Naive thymus-derived CD8-positive, alpha-beta T cell (primary cell): ENCODE measurements at places on chromosomes 7 and 10.

DNA sequence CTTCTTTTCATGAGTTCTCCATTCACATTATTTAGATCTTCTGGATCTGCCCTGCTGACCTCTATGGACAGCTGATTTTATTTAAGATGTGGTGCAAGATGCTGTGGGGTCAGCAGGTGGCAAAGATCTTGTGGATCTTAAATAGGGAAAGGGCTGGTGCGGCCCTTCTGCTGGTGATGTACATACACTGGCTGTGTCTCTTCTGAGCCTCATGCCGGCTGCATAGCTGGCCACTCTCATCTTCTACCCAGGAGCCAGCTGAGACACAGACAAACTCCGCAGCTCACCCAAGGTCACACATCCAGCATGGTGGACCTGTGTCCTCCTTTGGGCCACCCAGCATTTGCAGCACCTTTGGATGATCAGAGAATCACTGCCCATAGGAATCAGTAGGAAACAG is 9.7 kb downstream of the RBP3 start:
- no peak for DNase-seq

DNA sequence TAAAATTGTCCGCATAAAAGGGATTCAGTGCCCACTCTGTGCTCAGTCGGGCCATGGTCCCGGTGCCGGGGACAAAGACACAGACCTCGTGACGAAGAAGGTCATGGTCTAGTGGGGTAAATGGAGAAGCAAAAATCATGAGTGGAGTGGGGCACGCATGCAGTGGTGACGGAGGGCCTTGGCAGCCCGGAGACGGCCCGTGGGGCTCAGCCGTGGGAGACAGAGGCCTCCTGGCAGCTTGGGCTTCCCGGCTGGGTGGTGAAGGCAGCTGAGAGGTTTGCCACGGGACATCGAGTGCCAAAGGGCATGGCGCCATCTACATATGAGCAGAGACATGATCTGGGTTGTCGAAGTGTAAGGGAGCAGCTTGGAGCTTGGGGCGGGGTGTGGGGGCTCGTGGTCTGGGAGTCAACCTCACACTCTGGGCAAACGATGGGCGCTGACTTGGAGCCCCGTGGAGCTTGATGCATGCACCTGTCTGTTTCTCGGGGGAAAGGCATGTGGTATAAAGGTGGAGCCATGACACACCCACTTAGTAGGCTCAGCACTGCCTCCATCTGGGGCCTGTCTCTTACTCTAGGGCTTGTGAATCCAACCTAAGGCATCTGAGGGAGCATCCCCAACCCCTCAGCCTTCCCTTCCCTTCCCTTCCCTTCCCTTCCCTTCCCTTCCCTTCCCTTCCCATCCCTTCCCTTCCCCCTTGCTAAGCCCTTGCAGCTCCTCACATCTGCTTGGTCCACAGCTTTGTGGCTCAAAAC is 151.0 kb upstream of the INSYN2A start:
- DNase-seq: no peak

DNA sequence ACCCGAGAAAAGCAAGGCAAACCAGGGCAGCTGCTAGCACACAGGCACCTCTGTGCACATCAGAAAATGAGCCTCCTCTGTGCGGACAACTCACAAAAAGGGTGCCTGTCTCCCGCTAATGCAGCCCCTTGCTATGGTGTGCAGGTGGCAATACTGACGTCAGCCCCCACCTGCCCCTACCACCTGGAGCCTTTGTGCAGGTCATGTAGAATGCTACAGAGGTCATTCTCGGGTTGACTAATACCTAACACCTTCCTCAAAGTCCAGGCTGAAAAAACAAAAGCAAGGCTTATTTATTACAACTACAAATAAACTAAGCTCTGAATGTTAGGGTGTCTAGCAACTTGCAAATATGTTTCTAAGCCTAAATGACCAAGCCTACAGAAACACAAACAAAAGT is 13.9 kb downstream of the PIP4K2A start:
- DNase-seq: no peak

- no peak for DNase-seq
These were observed 21.3 kb downstream of the PTPRE start for GRCh38 chr10:127928021-127928806.

GRCh38 chr10:15704581-15704968 is 15.1 kb downstream of the ITGA8 start:
- no peak for DNase-seq

DNA sequence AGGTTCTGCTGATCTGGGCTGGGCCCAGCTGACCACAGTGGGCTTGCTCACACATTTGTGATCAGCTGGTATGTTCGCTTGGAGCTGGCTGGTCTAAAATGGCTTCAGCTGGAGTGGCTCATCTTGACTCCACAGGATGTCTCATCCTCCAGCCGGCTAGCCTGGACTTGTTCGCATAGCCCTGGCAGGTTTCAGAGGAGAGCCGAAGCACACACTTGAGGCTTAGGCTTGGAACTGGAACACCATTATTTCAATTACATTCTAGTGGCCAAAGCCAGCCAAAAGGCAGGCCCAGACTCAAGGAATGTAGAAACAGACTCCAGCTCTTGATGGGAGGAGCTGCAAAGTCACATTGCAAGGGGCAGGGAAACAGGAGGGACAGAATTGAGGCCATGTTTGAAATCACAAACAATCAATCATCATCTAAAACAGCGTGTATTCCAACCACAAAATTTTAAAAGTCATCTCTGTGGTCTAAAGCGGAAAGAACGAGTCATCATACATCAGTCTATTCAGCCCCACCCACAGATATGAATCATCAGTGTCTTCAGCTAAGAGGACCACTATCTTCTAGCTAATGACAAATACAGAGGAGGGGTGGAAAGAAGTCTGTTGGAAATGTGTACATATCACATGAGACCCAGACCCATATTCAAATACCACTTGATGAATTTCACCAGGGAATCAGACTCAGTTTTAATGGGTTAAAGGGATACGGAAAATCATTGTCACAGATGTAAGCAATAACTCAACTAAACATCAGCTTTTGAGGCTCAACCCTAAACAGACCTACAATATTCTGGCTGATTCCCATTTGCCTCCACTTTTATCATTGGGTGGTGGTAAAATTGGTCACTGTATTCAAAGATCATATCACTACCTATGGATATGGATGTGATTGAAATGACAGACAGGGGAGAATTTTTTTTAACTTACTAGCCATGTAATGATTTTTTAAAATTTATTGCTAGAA is 139.0 kb upstream of the MKLN1 start:
- no peak for DNase-seq

- no peak for DNase-seq
These were observed 36.1 kb downstream of the PSAP start for GRCh38 chr10:71814922-71815411.

DNA sequence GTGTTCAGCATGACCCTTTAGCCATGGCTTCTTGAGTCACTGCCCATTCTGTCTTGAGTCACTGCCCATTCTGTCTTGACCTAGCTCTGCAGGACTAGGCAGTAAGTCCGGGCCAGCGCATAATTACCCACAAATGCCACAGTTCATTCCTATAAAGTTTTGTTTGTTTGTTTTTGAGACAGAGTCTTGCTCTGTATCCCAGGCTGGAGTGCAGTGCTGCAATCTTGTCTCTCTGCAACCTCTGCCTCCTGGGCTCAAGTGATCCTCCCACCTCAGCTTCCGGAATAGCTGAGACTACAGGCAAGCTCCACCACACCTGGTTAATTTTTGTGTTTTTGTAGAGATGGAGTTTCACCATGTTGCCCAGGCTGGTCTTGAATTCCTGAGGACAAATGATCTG is 32.7 kb upstream of the TARP start:
- DNase-seq: no peak

DNA sequence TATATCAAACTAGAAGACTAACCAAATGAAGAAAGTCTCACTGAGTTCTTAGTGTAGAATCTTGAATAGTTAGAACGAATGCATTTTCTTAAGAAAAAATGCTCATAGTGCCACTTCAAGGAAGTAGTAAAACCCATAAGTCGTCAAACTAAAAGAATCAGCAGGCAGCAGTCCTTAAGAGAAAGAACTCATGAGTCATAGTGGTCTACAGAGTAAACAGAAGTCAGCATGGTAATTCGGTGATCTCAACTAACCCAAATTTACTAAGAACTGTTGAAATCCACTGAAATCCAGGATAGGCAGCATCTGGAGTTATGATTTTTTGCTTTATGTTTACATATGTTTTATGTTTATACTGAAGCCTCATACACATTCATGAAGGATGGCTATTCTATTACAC is 256.2 kb downstream of the LHFPL3 start:
- no peak for DNase-seq

- DNase-seq: no peak
These were observed 226.1 kb downstream of the GLRX3 start for GRCh38 chr10:130362308-130362761.

DNA sequence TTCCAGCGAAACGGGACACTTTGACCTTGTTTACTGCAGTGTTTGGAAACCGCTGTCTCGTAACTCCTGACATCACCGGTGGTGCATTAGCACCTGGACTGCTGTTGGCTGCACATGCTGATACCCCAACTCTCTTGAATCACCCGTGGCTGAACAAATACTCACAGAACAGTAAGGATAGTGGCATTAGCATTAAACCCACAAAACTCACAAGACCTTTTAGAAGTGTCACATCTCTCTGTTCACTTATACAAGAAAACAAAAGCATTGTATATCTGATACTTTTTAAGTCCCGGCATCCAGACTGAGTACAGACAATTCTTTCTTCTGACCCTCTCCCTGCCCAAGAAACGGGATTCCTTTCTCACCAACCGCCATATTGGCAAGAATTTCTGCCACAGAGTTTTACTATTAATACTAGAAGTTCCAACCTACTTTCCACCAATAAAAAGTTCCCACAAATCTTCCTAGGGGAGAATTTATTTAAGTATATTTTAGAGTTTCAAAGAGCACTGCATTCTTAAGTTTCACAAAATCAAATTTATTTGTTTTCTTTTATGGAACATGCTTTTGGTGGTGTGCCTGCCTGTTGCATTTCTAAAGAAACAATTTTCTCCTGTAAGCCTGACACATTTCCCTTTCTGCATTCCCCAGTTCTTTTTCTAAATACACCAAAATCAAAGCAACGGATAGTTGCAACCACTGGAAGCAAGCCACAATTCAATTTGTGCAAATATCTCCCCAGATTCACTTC is 208.4 kb upstream of the KLF14 start:
- DNase-seq: no peak

DNA sequence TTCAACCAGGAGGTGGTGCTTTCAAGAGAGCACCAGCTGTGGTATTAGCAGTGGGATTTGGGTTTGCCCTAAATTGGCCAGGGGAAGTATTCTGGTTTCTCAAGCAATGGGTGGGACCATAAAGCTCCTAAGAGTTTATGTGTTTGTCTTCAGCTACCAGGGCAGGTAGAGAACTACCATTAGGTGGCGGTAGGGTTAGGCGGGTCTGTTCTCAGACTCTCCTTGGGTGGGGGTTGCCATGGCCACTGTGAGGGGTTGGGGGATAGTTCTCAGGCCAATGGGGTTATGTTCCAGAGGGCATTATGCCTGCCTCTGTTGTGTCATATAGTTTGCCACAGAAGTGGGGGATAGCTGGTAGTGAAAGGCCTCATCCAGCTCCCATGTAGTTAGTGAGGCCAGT is 47.7 kb upstream of the BICC1 start:
- DNase-seq: no peak

DNA sequence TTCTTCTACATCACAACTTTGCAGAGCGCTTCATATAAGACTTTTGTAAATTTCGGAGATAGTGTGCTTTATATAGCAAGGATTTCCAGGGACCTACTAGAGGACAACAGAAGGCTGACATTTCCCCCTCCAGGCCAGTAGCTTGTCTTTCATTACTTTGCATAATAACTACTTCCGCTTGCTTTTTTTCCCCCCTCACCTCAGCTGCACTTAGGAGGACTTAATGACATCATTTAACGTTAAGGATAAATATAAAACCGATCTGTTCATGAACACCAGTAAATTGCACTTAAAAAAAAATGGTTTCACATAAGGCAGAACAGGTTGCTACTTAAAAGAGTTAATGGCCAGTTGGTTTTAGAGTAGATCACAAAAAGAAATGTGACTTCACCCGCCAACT is 172.3 kb downstream of the AUTS2 start:
- no peak for DNase-seq

DNA sequence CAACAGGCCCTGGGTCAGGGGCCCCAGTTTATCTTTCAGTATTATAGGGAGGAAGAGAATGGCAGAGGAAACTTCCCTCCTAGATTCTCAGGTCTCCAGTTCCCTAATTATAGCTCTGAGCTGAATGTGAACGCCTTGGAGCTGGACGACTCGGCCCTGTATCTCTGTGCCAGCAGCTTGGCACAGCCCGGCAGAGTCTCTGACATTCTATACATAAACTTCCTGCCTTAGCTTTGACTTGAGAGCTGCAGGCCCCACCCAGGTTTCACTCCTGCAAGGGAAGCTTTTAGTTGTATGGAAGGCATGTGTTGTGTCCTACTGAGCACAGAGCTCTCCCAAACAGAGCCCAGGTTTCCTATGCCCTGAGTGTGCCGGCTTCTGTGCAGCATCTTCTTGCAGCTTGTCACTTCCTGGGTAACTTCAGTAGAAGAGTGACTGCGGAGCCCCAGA is 205.6 kb upstream of the PRSS58 start:
- DNase-seq: peak; percentile 36

DNA sequence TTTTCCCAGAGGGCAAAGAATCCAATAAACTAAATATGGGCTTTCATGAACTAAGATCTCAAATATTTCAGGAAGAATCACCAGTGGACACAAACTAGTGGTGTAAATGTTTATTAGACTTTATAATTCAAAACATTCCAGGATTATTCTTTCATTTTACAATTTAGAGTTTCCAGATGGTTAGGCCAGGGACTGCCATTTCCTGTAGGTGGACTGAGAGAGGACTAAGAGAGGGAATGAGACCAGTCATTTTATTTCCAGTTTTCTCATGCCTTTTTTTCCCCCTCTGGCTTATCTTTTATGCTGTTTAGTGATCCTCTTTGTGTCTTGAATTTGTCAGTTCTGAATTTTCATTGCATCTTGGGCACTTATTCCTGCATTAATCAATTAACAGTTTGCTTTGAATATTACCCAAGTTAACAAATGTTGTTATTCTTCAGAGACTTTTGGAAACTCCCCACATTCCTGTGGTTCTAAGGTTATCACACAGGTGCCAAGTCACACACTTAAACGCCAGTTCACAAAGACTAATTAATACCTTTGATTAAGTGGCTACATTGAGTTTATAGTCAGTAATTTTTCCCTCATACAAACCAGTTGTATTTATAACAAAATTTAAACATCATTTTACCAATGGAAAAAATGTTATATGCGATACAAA is 12.3 kb downstream of the CISD1 start:
- no peak for DNase-seq

DNA sequence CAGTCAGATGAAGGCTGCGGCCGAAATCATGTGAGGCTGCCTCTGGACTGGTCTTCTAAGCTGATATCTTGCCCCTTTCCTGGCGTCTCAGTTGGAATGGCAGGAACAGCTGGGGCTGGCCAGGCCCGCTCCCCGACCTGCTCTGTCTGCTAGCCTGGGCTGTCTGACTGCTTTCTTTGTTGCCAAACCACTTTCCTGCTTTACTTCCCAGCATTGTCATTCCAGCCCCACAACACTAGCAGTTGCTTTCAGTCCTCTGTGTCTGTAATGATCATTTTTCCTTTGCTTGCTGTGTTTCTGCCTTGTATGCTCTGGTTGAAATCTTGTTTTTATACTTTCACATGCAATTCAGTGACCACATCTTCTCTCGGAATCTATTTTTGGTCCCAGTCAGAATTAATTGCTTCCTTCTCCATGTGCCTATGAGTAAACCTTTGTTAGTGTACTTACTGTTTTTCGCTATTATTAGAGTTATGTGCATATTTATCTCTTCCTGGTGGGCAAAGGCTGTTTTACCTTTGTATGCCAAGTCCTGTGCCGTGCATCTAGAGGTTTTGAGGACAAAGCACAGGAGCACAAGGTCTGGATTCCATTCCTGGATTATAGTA is 21.6 kb downstream of the PRPF18 start:
- DNase-seq: no peak

GRCh38 chr7:114128880-114129279 is 210.1 kb upstream of the PPP1R3A start:
- DNase-seq: no peak
